ENCODE measurements at places on chromosomes 2 and 18. TPM values are rescaled to one million over a fixed set of nuclear protein-coding genes. Genes with fewer than 3 reads are reported as not detected.
A peak's percentile ranks its signal among the peaks of the same experiment; 100 is the strongest.

GRCh38 chr2:218839888-218840287 is 8.3 kb upstream of the PRKAG3 start:
- no peak for DNase-seq

- DNase-seq = no peak
These were observed 50.8 kb upstream of the PEX13 start for GRCh38 chr2:60966507-60967405.

DNA sequence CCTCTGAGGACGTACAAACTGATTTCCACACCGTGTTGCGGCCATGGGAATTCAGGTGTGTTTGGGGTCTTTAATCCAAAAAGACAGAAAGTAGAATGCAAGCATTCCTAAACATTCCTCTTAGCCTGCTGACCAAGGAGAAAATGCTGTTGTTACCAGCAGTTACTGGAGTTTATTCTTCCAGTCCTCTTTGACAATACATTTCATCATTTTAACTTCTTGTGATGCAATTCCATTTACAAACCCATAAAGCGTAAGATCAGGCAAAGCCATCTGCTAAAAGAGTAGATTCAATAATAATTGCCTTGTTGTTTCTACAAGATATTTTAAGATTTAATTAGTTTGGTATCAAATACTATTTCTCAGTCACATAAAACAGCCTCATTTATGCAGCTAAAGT is 32.7 kb downstream of the SPIRE1 start:
- DNase-seq = peak; percentile 53

- no peak for DNase-seq
These were observed 143.1 kb downstream of the SETBP1 start for GRCh38 chr18:44823782-44824181.

DNA sequence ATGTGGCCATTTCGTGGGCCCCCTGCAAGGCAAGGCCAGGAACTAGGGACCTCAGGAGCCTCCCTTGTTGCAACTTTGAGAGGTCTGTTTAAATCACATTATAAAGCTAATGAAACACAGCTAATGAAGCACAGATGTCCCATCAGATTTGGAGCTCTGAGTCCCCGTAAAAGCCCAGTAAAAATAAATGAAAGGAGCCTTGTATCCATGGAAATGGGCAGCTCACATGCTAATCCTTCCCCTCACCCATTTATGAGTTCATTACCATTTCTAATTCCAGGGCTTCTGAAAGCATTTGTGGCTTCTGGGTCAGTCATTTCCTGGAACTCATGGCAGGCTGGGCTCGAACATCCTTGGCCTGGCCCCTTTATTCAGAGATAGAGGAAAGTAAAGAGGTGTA is 274.8 kb downstream of the SS18 start:
- DNase-seq = no peak

- no peak for DNase-seq
These were observed 61.4 kb downstream of the TWIST2 start for GRCh38 chr2:238908960-238909951.

- DNase-seq = no peak
These were observed 70.9 kb upstream of the TMEM87B start for GRCh38 chr2:111984213-111984604.

- DNase-seq = no peak
These were observed 10.2 kb downstream of the MLPH start for GRCh38 chr2:237497009-237497837.

DNA sequence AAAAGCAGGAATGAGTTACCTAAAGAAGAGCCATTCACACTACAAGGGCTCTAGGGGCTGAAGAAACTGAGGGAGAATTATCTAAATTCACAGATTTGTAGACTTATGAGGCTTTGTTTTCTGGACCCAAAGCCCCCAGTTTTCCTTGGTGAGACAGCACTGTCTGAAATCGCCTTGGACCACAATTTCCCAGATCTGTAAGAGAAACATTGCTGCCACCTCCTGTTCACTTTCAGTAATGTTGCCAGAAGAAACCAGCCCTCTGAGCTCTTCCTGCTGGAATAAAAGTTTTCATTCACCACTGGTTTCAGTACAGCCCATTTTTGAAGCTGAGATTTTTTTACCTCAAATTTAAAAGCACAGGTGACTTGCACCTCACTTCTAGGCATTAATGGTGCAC is 169.2 kb downstream of the CDH20 start:
- peak; percentile 12 for DNase-seq

DNA sequence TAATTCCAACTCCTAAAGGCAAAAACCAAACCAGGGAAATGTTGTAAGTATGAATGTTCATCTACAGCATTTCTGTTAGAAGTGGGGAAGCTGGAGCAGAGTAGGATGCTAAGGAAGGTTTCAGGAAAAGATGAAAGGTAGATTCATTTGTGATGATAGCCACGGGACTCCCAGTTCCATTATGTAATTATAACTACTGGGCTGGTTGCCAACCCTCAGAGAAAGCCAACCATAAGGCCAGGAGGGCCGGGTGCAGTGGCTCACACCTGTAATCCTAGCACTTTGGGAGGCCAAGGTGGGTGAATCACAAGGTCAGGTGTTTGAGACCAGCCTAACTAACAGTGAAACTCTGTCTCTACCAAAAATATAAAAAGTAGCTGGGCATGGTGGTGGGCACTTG is 288.9 kb upstream of the ETAA1 start:
- DNase-seq = no peak

- no peak for DNase-seq
These were observed 6.7 kb upstream of the CHCHD5 start for GRCh38 chr2:112577756-112578155.

GRCh38 chr2:128580988-128581848 is 262.6 kb upstream of the HS6ST1 start:
- DNase-seq = no peak

GRCh38 chr2:164621764-164622105 is 453 bp upstream of the GRB14 start:
- no peak for DNase-seq

GRCh38 chr18:50038448-50038847 is 156.5 kb downstream of the MYO5B start:
- DNase-seq = no peak

The ARHGAP25 gene
- polyA plus RNA-seq = 8.9 TPM

The OTX1 gene
- not detected for polyA plus RNA-seq

The KCNS3 gene
- 27.7 TPM for polyA plus RNA-seq

The RAB27B gene
- polyA plus RNA-seq = 4.9 TPM

The IL37 gene
- 0.42 TPM for polyA plus RNA-seq

The KATNAL2 gene
- polyA plus RNA-seq = 7.1 TPM

The CHRND gene
- polyA plus RNA-seq = not detected

The CELF4 gene
- polyA plus RNA-seq = 7.1 TPM

The ERCC3 gene
- 64.5 TPM for polyA plus RNA-seq

The SCG2 gene
- polyA plus RNA-seq = 1.1 TPM
